Endothelial cell of umbilical vein (primary cell): ENCODE measurements at places on chromosomes 1 and 21.

DNA sequence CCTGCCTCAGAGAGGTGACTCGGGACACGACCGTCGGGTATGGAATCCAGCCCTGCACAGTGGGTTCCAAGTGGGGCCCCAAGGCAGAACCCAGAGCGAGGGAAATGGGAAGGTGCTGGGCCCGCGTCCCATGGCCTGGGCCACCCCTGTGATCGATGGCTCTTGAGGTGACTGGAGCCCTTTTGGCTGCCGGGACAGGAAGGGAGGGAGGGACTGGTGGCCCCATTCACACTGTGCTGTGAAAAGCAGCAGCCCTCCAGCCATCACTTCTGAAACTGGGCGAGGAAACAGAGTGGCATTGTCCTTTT is 110.4 kb upstream of the IFFO2 start:
- DNase-seq = no peak

DNA sequence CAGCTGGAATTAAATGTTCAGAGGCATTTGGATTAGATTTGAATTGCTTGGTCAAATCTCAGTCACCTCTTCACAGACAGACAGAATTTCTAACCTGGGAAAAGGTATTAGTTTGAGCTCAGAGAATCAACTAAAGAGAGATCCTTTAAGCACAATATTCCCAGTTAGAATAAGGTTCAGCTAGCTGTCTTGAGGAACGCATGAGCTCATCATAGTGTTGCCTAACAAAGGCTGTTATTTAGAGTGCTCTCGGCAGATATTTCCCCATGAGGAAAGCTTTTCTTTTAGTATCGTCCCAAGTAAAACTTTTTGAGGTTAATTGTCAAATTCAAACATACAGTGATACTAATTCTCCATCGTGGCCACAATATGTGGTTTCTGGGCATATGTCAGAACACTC is 269.9 kb downstream of the HLX start:
- no peak for DNase-seq

DNA sequence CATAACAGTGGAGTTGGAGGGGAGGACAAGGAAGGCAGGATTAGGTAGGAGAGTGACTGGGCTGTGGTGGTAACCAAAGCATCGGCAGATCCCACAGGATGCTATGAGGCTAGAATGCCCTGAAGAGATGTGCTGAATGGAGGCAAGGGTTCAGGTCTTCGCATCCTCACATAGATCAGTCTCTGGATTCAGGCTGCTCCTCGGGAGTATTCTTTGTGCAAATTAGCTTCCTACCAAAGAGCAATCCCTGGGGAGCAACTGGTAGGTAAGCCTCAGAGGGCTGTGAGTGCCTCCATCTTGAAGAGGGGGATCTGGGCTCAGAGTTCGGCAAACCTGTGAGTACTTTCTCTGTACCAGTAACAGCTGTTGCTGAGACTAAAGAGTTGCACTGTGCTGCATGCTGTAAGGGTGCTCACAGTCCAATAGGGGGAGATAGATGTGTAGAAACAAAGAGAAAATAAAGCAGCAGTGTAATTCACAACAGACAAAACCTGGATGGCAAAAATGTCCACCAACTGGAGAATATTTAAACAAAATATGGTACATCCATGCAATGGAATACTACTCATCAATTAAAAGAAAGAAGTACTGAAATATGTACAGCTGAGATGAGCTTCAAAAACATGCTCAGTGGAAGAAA is 322.4 kb upstream of the DEPDC1 start:
- DNase-seq = no peak

GRCh38 chr1:181987334-181987895 is 74.1 kb downstream of the ZNF648 start:
- DNase-seq = no peak

DNA sequence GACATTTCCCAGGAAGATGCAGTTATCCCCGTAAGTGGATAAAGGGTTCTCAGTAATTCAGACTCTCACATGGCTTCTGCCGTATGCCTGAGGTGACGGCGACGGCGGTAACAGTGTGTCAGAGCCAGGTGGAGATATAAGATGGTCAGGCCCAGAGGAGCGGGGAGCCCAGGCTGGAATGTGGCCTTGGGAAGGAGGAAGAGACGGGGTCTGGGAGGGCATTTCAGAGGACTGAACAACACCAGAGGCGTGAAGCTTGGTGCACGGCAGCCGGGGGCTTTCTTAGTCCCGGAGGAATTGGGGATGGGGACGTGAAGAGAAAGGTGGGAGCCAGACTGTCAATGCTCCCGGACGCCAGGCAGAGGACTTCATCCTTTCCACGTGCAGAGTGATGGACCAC is 1.0 kb downstream of the RER1 start:
- no peak for DNase-seq

DNA sequence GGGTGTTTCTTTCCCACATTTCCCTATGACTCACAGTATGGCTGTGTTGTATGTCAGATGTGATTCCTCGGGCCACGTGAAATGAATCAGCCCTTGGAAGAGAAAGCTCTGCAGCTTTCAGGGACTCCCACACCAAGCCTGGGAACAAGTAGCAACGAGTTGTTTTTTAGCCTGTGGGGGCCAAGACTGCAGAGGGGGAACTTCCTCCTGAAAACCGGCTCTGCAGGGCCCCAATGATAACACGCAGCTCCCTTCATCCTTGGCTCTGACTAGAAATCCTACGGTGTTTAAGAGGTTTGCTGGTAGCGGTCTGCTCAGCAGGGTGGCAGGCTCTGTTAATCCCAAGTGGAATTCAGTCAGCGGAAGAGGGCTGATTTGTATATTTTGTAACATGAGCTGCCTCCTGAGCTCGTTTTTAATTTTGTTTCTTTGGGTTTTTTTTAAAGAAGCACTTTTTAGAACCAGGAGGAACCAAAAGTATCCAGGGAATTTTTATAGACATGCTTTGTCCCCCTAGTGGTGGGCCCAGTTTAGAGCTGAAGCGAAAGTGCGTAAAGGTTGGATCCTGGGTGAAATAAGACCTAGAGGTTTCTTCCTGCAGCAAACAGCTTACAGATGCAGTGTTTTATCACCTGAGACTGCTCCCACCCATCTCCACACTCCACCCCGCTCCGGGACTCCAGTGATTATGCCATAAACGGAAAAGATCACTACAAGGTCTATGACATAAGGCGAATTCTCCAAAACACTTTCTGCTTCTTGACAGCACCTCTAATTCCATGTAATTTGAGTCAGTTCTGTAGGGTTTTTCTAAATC is 48.8 kb downstream of the LAMC2 start:
- peak; percentile 98 for DNase-seq

GRCh38 chr1:216892581-216893160 is 169.4 kb upstream of the ESRRG start:
- DNase-seq = no peak

DNA sequence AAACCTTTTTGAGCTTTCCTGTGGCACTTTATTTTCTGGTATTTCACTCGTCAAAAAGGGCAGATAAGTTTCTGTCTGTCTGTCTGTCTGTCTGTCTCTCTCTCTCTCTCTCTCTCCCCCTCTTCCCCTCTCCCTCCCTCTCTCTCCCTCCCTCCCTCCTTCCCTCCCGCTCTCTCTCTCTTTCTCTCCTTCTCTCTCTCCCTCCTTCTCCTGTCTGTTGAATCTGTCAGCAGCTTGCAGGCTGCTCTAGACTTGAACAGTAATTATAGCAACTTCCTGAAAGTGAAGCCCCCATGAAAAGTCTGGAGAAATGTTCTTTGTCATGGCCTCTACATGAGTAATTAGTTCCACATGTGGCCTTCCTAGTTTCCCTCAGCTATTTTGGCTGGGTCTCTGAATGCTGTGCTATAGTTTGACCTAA is 275.2 kb upstream of the C1orf105 start:
- peak; percentile 57 for DNase-seq

- no peak for DNase-seq
Measured at GRCh38 chr1:84598418-84598817, 24.2 kb upstream of the CTBS start.

DNA sequence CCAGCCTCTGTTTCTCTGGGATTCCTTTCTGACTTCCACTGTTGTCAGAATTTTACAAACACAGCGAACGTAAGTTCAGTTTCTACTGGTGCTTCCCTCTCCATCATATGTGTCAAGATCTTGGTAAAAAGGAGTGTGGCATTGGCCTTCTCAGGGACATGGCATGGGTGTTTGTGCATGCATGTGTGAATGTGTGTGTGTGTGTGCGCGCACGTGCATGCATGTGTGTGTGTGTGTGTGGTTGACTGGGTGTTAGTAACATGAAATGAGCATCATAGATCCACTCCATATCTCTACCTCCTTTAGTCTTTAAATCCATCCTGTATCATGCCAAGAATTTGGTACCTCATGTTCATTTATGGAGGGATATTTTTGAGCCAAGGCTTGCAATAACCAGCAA is 411.3 kb downstream of the NPHP4 start:
- no peak for DNase-seq

DNA sequence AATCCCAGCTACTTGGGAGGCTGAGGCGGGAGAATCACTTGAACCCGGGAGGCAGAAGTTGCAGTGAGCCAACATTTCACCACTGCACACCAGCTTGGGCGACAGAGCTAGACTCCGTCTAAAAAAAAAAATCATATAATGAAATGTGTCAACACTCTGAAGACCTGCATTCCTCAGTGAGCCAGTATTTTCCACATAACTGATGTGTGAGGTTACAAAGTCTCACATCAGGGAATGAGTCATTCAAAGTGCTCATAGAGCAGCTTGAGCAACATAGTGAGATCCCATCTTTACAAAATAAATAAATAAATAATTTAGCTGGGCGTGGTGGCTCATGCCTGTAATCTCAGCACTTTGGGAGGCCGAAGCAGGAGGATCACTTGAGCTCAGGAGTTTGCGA is 65.5 kb downstream of the CASZ1 start:
- peak; percentile 21 for DNase-seq

GRCh38 chr1:7516341-7516740 is 254.8 kb upstream of the VAMP3 start:
- DNase-seq = no peak

DNA sequence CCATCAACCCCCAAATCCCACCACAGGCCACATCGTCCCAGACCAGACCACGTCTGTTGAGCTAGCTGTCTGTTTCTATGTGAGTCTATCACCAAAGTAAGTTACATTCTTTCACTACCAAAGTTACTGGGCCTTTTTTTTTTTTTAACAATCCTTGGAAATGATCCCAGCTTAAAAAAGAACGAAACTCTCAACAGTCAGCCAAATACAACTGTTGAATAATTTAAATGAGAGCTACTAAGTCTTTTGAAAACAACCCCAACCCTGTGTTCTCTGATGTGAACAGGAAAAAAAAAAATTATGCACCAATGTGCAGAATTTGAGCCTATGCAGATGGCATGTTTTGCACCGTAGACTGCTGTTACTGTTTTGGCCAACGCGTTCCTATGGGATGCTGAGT is 134.0 kb upstream of the ETS2 start:
- DNase-seq = no peak

DNA sequence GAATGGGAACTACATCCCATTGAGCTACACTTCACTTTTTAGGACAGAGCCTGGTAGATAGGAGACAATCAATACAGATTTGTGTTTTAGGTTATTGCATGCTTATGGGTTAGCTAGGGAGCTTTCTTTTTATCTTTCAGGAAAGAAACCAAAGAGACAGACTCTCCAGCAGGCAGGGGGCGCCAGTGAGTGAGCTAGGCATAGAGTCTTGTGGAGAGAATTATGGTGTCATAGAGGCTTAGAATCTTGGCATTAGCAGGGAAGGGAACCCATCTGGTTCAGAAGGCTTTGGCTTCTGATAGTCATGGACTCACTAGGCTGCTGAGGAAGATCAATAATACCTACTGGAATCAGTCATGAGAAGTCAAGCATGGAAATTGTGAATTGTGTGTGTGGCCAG is at the start of gene SMCP:
SMCP (plus strand) TSS at position 281 of the 400 bp plus-strand sequence. CDS start 6,101 bp downstream, outside the sequence.
- no peak for DNase-seq

- DNase-seq = no peak
Measured at GRCh38 chr21:41290106-41290799, 26.3 kb upstream of the FAM3B start.

DNA sequence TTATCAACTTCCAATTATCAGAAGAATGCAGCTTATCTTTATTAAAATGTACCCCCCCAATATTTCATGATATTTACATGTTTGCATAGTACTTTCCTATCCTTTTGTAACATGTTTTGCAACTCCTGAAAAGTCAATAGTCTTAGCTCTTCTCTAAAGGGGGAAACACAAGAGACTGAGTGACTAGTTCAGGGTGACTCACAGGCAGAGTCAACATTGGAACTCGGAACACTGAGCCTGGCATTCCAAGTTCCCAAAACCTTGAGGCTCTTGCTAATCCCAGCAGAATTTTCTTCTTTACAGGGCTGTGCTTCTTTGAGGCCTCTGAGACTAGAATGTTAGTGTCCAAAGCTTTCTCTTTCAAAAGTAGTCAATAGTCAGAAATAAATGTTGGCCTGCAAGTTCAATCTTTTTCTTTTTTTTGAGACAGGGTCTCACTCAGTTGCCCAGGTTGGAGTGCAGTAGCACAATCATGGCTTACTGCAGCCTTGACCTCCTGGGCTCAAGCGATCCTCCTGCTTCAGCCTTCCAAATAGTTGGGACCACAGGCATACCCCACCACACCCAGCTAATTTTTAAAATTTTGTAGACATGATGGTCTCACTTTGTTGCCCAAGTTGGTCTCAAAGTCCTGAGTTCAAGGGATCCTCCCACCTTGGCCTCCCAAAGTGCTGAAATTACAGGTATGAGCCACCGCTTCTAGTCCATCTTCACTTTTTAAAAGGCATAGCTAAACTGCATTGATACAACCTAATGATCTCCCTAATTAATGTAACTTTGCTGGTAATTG is 37.5 kb downstream of the ZNF281 start:
- DNase-seq = peak; percentile 39

DNA sequence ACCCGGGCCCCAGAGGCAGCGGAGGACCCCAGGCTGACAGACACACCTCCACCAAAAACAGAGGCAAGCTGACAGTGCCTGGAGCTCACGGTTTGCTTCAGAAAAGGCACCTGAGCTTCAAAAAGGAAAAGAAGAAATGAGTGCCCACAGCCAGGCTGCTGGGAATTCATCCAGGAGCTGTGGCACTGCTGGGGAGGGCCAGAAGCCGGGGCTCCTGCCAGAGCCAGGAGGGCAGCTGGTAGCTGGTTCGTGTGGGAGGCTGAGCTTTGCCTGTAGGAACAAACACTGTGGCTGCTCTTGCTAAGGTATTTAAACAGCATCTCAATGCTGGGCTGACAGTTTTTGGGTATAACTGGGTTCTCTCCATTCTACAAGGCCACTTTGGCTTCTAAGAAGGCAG is 19.5 kb downstream of the KCNJ6 start:
- DNase-seq = no peak

GRCh38 chr1:191969290-191969689 is 189.0 kb upstream of the RGS18 start:
- no peak for DNase-seq

DNA sequence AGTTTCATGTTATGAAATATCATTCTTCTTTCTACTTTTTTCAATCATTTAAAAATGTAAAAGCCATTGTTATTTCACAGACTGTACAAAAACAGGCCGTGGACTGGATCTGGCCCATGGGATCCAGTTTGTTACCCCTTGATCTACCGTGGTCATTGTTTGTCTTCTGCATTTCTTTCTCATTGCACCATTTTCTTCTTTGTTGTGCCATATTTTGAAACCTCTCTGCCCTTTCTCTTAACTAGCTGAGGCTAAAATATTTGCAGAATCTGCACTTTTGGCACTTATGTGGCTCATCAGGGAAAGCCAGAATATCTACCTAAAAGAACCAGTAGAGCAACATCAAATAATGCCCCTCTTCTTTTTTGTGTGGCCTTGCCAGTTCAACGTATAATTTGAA is 50.5 kb downstream of the DNAJC6 start:
- DNase-seq = no peak

GRCh38 chr1:219931033-219931432 is 2.7 kb upstream of the SLC30A10 start:
- no peak for DNase-seq

- no peak for DNase-seq
Measured at GRCh38 chr1:17027403-17027802, 15.7 kb upstream of the ATP13A2 start.

- DNase-seq = no peak
Measured at GRCh38 chr1:12593621-12594066, 24.4 kb downstream of the DHRS3 start.
